ENCODE measurements at places on chromosomes 12 and 14.
A peak's percentile ranks its signal among the peaks of the same experiment; 100 is the strongest.

DNA sequence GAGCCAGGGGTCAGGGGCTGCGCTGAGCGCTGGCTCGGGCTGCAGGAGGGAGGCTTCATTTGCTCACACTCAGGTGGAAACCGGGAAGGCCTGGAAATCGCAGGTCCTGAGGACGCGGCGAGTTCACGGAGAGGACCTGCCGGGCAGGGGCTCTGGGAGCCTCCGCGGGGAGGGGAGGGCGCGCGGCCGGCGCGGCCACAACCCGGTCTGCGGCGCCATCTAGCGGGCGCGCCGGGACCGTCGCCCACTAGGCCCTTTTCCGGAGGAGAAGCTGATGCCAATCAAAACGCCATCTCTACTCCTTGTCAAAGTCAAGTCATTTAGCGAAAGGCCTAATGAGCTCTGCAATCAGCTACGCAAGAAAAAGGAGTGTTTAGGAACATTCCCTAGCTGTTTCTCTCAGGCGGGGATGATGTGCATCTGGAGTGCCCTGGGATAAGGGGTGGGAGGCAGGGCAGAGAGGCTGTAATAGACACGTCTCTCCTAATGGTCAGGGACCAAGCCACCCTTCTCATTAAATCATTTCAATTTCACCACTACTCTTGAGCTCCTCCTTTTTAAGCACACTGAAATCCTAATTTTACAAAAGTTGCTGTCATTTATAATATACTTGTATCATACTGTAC lies 885.8 kb upstream of the TMEM132C start:
- peak; percentile 4 for DNase-seq

GRCh38 chr14:25086821-25087396 lies 37.0 kb upstream of the STXBP6 start:
- DNase-seq = no peak

DNA sequence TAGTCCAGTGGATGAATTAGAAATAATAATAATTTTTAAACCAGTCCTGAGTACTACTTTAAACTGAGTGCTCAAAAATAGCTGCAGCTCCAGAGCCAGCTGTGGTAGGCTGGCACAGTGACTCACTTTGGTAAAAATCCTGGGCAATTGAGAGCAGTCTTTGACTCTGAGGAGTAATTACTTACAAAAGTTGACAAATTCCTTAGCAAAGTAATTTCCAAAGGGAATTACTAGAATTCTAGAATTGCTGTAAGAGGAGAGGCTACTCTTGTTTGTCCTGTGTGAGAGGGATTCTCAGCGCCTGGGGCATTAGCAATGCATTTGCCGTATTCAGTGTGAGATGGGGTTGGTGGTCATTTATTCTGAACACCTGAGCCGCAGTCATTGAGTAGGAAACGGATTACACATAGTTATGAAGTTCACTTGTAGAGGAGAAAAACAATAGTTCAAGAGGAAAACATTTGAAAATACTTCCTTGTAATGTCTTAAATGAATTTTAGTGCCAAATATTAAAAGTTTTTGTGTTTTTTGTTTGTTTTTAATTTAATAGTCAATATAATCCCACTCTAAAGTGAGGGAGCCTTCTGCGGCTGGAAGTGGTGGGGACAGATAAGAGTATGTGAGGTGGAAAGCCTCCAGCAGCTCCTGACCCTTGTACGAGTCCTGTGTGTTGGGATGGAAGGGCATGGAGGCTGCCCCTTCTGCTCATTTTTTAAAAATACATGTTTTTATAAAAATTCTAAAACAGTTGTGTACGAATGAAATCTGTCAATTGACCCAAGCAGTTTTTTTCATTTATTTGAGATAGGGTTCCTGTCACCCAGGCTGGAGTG lies 41.9 kb downstream of the EID3 start:
- DNase-seq = no peak

DNA sequence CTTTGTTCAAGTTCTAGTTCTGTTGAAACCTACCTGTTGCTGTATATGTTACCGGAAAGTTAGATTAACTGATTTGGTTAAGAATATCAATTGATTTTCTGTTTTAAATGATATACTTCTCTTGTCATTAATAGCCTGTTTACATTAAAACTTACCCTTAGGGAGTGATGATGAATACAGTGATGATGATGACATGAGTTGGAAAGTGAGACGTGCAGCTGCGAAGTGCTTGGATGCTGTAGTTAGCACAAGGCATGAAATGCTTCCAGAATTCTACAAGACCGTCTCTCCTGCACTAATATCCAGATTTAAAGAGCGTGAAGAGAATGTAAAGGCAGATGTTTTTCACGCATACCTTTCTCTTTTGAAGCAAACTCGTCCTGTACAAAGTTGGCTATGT lies 33.0 kb downstream of the CAND1 start:
- no peak for DNase-seq

DNA sequence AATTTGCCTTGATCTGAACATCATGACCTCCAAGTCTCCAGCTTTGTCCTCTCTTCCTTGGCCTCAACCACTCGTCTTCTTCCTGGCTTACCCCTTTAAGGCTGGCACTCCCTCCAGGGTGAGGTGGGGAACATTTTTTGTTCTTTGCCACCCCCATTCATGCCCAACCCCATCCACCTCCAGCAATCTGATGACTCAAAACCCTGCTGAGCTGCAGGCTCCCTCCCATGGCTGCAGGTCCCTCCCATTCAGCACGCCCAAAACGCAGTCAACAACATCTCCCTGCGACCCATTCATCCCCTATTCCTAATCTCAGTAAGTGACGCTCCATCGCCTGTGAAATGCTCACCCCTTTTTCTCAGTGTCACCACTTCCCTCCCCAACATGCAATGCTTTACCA lies 138.8 kb upstream of the PRMT8 start:
- no peak for DNase-seq

DNA sequence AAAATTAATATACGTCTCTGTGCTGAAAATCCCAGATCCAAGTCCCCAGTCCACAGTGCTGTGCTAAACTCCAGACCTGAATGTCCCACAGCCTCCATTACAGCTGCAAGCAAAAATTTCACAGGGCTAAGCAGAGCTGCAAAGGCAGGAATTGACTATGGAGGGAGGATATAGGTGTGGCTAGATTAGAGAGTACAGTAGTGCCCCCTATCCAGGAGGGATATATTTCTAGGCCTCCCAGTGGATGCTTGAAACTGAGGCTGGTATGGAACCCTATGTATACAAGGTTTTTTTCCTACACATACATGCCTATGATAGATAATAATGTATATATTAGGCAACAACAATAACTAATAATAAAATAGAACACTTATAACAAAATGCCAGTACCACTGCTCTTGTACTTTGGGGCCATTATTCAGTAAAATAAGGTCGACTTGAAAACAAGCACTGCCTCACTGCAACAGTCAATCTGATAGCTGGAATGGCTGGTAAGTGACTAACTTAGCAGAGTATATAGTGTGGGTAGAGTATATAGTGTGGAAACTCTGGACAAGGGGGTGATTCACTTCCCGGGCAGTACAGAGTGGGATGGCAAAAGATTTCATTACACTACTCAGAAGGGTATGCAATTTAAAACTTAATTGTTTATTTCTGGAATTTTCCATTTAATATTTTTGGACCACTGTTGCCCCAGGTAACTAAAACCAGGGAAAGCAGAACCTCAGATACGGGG lies 82.7 kb downstream of the C14orf132 start:
- peak; percentile 71 for DNase-seq

- DNase-seq = no peak
Measured at GRCh38 chr14:81986005-81986404, 452.4 kb upstream of the SEL1L start.

DNA sequence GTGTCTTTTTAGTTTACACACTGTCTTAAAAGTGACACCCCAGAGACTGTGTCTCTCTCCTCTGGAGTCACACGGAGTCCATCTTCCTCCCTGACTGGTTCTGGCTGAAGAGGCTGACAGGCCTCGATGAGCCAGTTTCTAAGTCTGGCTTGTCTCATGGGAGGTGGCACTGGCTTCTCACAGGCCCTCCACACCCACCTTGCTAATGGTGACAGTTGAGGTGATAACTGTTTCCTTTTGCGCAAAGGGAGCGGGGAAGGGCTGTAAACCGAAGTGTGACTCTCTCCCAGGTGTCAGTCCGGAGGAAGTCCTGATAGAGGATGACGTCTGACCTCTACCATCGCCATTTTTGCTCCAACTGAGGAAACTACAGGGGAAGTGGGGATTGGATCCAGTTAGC lies 30.2 kb downstream of the KCTD10 start:
- no peak for DNase-seq

DNA sequence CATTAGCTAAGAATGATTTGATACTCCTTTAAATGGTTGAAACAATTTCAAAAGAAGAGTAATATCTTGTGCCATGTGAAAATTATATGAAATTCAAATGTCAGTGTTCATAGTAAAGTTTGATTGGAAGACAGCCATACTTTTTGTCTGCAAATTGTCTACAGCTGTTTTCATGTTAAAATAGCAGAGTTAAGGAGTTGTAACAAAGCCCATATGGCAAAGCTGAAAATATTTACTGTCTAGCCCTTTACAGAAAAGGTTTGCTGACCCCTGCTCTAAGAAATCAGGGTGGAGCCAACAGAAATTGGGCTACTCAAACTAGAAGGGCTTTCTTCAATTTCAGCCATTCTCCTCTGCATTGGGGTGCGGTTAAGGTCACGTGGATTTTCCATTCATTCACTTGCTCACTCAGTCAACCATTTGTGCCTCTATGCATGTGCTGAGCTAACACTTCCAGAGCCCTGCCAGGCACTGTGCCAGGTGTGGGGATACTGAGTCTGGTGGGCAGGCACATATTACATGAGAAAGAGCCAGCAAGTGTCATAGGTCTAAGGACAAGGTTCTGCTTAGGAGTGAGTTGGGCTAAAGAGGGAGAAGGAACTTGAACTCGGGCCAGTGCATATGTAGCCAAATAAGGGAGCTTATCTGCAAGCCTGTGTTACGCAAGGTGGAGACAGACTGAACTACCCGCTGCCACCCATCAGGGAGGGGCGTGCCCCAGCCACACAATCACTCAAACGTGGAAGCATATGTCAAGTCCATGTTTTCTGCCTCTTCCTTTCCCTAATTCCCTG lies 139.8 kb upstream of the NOS1 start:
- no peak for DNase-seq

GRCh38 chr12:89923091-89923490 lies 214.5 kb upstream of the ATP2B1 start:
- DNase-seq = no peak

DNA sequence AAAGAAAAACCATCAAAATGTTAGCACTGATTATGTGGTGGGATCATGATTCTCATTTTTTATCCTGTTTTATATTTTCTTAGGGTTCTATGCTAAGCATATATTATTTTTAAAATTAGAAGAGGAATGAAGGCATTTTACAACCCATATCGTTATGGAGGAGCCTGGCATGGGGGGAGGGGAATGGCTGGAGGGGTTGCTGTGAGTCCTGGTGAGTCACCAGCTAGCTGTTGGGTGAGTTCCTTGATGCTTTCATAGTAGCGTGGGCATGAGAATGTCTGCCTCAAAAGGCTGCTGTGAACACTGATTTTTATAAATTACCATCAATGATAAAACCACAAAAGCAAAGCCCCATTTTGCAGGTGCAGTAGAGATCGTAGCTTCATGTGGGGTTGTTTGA lies 46.9 kb downstream of the C14orf132 start:
- DNase-seq = peak; percentile 87

DNA sequence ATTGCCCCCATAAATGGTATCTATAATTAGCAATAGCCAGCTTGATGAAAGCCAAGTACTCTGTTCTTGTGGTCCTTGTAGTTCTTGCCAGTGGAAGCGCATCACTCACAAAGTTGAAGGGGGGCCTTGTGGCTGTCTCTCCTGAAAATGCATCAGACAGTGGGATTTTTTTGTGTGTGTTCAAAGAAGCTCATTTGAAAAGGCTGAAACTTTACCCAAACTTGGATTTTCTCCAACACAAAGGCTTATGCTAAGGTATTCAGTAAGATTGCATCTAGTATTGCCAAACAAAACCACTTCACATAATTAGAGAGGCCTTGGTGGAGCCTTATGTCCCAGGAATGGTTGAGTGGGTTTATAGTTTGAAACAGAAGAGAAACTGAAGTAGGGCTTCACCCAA lies 216.7 kb upstream of the TMTC1 start:
- peak; percentile 85 for DNase-seq

GRCh38 chr12:83660727-83661358 lies 974.1 kb downstream of the TMTC2 start:
- DNase-seq = no peak

DNA sequence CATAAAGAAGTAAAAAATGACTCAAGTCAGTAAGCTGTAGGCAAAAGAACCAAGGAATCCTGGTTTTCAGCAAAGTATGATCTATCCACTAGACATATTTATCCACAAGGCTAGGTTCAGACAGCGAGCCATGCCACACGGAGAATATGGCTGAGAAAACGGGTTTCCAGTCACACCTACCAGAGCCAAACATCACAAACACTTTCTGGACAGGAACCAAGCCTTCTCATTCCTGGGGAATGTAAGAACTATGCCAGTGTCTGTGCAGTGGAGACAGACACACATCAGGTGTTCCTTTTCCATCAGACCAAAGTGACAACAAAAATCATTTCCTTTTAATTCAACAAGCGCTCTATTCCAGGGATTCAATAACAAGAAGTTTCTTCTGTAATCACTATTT lies 41.1 kb downstream of the AREL1 start:
- DNase-seq = peak; percentile 81

DNA sequence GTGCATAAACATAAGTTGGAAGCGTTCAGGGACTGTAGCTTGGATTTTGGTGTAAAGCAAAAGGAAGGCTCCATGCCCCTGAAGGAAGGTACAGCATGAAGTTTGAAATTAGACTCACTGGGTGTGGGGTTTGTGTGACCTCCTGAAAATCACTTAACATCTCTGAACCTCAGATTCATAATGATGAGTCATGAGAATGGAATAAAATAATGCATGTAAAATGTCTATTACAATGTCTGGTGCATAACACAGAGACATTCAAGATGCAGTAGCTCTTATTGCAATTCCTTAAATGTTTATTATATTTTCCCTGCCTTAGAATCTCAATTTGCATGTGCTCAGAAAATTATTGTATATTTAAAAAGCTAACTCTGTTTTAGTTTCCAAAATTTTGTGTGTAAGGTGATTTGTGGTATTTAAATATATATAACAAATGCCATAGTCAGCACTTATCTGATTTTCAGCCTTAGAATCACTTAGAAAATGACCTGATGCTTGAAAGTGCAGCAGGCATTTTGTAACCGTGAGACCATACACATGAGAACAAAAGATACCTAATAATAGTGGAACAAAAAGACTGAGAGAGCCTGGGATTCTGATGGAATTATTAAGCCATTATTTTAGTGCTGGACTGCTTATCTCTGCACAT lies 66.3 kb downstream of the E2F7 start:
- no peak for DNase-seq

- peak; percentile 65 for DNase-seq
Measured at GRCh38 chr14:91298576-91298975, 54.1 kb upstream of the GPR68 start.
